ENCODE measurements at places on chromosomes 11 and 22.

- no peak overlapping the region for H3K27ac ChIP-seq
- DNase-seq, result no peak
- peaks cover 2% of the 10 kb centered on the region for H3K27me3 ChIP-seq
- H3K4me1 ChIP-seq, result peaks cover 24% of the 10 kb centered on the region
- H3K4me3 ChIP-seq, result no peak overlapping the region
These were observed 9.7 kb upstream of the THY1 start for GRCh38 chr11:119432484-119433357.

GRCh38 chr11:57513911-57514537 lies 1.5 kb downstream of the SLC43A1 start:
- H3K27ac ChIP-seq, result no peak overlapping the region
- H3K4me3 ChIP-seq, result peak overlapping the region; percentile 94
- peaks cover 3% of the 10 kb centered on the region for H3K4me1 ChIP-seq
- H3K36me3 ChIP-seq, result peaks cover 11% of the 10 kb centered on the region
- H3K27me3 ChIP-seq, result peaks cover 13% of the 10 kb centered on the region
- DNase-seq, result peak; percentile 47

DNA sequence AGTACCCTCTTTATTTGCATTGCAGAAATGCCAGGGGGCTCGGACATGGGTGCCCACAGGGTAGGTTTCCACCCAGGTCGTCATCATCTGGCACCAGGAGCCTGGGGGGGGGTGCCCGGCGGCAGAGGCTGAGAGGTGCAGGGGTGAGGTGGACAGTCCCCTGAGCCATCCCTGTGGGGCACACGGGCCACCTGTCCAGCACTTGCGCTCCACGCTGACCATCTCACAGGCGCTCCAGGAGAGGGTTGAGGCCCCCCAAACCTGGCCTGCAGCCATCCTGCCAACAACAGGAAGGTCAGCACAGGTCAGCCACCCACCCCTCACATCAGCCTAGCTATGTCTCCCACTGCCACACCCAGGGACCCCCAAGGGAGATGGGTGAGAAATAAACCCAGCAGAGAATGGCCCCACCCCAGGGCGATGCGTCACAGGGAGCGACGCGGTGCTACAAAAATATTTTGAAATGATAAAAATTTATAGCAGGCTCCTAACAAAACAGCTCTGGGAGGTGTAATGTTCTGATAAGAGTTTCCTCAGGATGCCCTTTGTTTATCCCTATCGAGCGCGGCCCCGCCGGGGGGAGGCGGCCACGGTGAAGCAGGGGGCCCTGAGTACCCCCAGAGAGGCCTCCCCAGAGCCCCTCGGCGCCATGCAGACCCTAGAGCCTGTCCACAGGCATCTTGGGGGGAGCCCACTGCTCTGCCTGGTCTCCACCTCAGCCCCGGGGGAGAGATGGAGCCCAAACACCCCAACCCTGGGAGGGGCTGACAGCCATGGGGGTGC lies 21.0 kb upstream of the GNB1L start:
- no peak overlapping the region for H3K27ac ChIP-seq
- H3K4me3 ChIP-seq, result no peak overlapping the region
- H3K36me3 ChIP-seq, result no peaks in the 10 kb centered on the region
- no peak for DNase-seq

DNA sequence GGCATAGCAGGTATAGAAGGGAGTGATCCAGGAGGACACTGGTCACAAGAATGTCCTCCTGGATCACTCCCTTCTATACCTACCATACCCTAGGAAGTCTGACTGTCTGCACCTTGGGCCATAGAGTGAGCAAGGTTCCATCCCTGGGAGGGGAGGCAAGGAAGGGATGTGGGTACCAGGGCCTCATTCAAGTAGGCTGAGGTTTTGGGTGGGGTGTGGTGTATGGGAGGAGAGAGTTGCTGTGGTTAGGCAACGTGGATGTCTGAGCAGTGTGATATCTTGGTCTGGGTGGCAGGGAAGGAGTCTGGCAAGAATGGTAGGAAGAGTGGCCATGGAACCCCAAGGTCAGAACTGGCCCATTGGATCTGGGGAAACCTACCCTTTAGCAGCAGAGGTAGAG lies 13.2 kb downstream of the PPFIBP2 start:
- H3K27me3 ChIP-seq, result peaks cover 7% of the 10 kb centered on the region
- no peaks in the 10 kb centered on the region for H3K36me3 ChIP-seq
- no peak for DNase-seq
- no peak overlapping the region for H3K4me3 ChIP-seq

DNA sequence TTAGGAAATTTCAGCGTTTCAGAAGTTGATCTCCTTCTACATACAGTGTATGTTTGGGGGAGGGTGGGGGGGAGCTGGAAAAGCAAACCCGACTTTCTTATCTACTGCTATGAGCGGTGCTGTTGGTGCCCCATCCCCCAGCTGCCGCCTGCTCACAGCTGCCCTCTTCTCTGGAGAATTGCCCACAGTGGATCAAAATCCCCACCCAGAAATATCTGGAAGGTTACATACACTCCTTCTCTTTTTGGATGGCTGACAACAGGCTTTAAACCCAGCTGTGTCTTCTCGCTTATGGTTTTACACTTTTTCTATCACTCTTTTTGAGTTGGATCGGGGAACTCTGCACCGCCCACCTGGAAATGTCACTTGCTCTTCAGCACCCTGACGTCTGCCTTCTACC lies 56.4 kb downstream of the DHCR7 start:
- H3K36me3 ChIP-seq, result no peaks in the 10 kb centered on the region
- H3K4me3 ChIP-seq, result no peak overlapping the region
- no peaks in the 10 kb centered on the region for H3K4me1 ChIP-seq
- DNase-seq, result no peak
- H3K27ac ChIP-seq, result no peak overlapping the region
- peaks cover 11% of the 10 kb centered on the region for H3K27me3 ChIP-seq
